ENCODE measurements at places on chromosomes 16 and 17.

DNA sequence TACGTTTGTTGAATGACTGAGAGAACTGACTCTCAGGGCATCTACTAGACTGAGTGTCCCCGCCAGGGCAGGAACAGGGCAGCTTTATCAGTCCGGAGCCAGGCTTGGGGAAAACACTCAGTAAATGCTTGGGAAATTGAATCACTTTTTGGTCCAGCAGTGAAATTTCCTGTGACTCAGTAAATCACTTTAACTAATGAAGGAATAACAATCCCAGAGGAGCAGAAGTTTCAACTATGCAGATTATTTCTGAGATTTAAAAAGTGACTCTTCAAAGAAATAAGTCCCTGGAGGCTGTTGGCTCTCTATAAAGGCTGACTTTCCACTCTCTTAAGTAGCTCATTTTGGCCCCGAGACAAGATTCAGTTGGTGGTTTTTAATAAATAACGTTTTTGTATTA is 101.8 kb downstream of the FOXL1 start:
- DNase-seq: no peak

- DNase-seq: no peak
Observed at GRCh38 chr17:39634384-39634871, 2.5 kb upstream of the STARD3 start.

GRCh38 chr17:63378411-63379375 is 67.4 kb downstream of the CYB561 start:
- no peak for DNase-seq

- DNase-seq: no peak
Observed at GRCh38 chr17:13520899-13521572, 80.7 kb downstream of the HS3ST3A1 start.

DNA sequence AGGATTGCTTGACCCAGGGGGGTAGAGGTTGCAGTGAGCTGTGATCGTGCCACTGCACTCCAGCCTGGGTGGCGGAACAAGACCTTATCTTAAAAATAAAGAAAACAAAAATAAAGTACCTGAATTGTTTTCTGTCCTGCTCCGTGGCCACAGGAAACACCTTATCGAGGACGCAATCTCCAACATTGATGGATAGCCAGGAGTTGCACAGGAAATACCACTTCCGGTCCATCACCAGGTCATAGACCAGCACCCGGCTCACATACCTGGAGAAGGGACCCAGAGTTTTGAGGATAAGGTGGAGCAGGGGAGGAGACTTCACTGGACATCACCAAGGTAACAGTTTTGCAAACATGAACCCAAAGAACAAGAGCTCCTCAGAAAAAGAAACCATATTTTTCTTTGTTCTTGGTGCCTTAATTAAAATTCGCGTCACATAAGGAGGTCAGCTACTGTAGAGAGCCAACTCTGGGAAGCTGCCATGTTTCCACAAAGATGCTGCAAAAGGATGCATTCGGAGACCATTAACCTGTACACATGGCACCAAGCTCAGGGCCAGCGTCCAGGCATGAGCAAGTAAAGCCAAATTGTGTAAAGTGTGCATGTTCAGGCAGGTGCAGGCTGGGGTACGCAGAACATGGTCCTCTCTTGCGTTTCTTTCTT is 55.6 kb upstream of the GCSH start:
- no peak for DNase-seq

DNA sequence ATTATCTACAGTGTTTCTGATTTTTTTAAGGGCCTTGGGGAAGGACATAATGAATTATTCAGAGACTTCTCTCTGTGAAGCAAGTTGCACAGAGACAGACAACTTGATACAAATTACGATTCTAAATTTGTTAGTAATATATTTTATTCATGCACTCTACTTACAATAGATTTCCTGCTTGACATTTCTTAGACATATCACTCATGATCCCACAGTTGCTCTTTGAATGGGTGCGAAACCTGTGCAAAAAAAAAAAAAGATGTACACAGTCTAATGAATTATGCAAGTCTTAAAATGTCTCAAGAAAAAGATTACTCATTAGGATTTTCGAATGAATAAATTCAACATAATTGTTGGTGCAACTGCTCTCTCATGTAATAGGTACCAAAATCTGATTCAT is 254.8 kb downstream of the PRKCA start:
- no peak for DNase-seq

DNA sequence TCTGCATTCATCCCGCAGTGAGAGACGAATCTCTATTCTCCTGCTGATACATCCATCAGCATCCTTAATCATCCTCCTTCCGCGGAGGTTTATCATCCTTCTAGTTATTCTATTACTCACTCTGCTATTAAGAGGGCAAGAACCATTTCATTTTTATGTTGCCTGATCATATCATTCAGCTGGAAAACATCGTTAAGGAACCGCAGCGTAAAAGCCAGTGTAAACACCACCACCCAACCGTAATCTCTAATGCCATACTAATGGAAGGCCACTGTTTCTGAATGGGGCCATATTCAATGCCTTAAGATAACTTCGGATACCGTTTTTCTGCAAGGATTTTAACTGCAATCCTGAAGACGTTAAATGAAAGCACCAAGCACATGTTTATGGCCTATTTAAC is 36.7 kb upstream of the ERCC4 start:
- DNase-seq: no peak

- DNase-seq: no peak
Observed at GRCh38 chr17:27319541-27320221, 25.8 kb downstream of the WSB1 start.

- no peak for DNase-seq
Observed at GRCh38 chr17:17871913-17872312, 35.1 kb upstream of the SREBF1 start.

GRCh38 chr17:46818929-46819859 is 702 bp upstream of the WNT3 start:
- no peak for DNase-seq

- DNase-seq: no peak
Observed at GRCh38 chr17:49760932-49761558, 2.9 kb downstream of the FAM117A start.

DNA sequence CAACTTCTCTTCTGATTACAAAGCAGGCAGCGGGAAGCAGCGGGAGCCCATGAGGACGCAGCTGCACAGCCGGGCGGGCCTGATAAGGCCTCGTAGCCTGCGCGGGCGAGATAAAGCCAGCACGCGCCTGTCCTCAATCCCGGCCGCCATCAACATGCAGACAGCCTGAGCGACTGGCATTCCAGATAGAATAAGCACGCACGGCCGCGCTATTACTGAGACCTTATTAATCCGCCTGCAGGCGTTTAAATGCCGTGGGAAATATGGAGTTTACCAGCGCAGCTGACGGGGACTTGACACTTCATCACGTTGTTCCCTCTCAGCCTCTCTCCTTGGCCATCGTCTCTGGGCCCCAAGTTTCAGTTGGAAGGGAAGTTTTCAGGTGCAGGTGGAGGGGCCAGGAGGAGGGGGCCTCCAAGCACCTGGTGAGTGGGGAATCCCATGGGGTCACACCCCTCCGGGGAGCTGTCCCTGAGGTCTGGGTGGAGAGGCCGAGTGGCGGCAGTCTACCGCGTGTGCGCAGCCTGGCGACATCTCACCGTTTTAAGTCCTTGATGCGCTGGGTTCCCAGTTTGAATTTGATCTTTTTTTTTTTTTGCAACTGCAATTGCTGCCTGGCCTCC is 27.3 kb upstream of the CBFA2T3 start:
- no peak for DNase-seq

Measured in activated CD8-positive, alpha-beta memory T cell treated with anti-CD3 and anti-CD28 coated beads for 48 hours (primary cell).